Renal pelvis (tissue), 12 donors: ENCODE measurements at places on chromosomes 4 and X. TPM values are rescaled to one million over a fixed set of nuclear protein-coding genes. Genes with fewer than 3 reads are reported as not detected.

FATE1 gene
- polyA plus RNA-seq: 0.16 TPM

- DNase-seq: no peak
These were observed 24.1 kb upstream of the TMEM271 start for GRCh38 chr4:600166-600565.

GRCh38 chrX:47645530-47645929 is 4.8 kb downstream of the ELK1 start:
- DNase-seq: no peak

GRCh38 chr4:48119646-48120045 is 14.4 kb downstream of the TXK start:
- DNase-seq: no peak

GRCh38 chrX:72003811-72004750 is 93.4 kb downstream of the NHSL2 start:
- DNase-seq: no peak

- DNase-seq: no peak
These were observed 32.0 kb downstream of the DCTD start for GRCh38 chr4:182885022-182885737.

DNA sequence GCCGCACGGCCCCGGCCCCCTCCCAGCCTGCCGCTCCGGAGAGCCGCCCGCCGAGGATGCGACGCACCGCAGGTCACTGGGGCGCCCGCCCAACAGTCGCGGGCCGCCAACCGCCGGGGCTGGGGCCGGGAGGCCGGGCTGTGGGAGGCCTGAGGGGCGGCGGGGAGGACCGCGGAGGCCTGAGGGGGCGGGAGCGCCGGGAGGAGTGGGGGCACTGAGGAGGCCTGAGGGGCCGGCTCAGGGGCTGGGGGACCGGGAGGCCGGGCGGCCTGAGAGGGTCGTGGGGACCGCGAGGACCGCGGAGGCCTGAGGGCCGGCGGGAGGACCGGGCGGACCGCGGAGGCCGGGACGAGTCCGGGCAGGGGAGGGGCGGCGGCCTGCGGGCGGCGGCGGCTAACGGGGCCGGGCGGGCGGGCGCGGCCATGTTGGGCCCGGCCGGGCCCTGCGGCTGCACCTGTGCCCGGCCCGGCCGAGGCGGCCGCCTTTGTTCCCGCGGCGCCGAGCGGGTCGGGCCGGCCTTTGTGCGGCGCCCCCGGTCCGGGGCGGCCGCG is 353 bp downstream of the NSD2 start:
- no peak for DNase-seq

CFAP299 gene
- 0.84 TPM for polyA plus RNA-seq

DNA sequence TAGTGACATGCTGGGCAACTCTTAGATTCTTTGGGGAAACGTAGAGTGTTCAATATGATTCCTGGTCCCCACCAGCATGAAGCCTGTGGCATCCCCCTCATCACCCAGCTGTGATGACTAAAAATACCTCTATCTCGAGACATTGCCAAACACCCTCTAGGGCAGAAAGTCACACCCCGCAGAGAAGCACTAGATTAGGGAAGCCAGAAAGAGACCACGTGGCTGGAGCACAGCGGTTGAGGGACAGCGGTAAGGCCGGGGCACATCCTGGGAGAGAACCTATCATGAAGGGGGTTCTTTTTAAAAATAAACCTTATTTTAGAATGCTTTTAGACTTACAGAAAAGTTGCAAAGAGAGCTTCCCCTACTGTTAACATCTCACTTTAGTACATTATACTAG is 11.0 kb downstream of the FAT1 start:
- DNase-seq: no peak

GRCh38 chrX:85977218-85977617 is 70.1 kb downstream of the CHM start:
- no peak for DNase-seq

GABRQ gene
- polyA plus RNA-seq: 1.0 TPM

DNA sequence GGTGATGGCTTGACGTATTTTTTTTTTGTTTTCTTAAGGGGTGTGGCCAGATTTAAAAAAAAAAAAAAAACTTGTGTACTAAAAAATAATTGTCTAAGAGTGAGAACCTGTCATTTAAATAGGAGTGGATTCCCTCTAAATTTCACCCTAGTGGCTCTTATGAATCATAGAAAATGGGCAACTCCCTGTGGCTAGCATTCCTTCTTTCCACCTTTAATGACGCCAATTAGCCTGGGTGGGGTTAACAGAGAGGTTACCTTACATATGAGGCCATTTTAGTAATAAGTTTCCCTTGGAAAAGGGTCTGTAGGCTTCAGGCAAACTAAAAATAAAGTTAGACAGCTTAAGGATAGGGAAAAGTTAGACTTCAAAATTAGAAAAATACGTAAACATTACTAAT is 223.5 kb upstream of the FAM241A start:
- no peak for DNase-seq

GRCh38 chr4:151689211-151689991 is 71.4 kb downstream of the GATB start:
- DNase-seq: no peak

DNA sequence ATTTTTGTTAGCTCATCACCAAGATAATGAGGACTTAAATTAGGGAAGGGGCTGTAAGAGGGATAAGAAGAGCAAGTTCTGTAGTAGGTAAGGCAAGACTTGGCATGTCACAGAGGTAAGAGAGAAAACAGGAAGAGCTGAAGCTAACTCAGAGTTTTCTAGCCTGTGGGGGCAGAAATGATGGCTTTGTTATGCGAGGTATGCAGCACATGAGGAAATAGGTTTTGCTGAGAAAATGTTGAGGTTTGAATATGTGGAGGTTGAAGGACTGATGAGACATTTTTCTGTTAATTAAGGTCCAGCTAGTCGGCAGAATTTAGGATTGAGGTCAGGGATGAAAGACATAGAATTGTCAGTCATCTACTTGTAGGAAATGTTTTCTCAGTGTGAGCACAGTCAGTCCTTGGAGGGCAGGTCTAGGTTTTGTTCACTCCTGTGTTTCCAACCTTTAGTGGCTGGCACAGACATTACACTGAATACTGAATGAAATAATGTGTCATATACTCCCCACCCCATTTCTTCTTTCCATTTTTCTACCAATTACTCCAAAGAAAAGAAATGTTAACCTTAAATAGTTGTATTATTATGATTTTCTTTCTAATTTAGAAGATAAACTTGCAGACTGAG is 154.0 kb upstream of the AADAT start:
- no peak for DNase-seq

GABRA4 gene
- polyA plus RNA-seq: 0.22 TPM

GRCh38 chrX:87572901-87573300 is 55.3 kb downstream of the KLHL4 start:
- DNase-seq: no peak
